ENCODE measurements at places on chromosomes 6 and 20. TPM values are rescaled to one million over a fixed set of nuclear protein-coding genes. Genes with fewer than 3 reads are reported as not detected.

DNA sequence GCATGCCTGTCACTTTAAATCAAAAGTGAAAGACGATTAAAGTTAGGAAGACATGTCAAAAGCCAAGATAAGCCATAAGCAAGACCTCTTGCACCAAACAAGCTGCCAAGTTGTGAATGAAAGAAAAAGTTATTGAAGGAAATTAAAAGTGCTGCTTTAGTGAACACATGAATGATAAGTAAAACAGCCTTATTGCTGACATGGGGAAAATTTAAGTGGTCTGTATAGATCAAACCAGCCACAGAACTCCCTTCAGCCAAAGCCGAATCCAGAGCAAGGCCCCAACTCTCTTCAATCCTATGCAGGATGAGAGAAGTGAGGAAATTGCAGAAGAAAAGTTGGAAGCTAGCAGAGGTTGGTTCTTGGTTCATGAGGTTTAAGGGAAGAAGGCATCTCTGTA is 9.3 kb upstream of the RIPK1 start:
- no peaks in the 10 kb centered on the region for H3K27me3 ChIP-seq
- no peak overlapping the region for H3K4me3 ChIP-seq
- no peaks in the 10 kb centered on the region for H3K4me1 ChIP-seq

Gene ELOVL5
- 124 TPM for total RNA-seq

DNA sequence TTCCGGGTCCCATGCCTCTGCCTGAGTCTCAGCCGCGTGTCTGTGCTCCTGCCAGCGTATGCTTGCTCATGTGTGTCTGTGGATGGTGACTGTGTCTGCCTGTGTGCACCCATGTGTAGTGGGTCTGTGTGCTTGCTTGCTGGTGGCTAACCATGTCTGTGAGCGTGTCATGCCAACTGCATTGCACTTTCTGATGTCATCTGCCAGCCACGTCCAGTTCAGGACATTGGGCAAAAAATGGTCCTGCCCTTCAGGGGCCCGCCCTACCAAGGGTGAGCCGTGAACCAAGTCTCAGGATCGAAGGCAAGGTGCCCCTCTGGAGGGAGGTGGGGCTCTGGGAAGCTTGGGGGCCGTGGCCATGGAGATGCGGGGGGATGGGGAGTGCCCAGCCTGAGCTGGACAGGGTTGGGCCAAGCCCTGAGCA is 9.4 kb upstream of the ZBTB46 start:
- peaks cover 18% of the 10 kb centered on the region for H3K27me3 ChIP-seq
- H3K36me3 ChIP-seq: no peaks in the 10 kb centered on the region
- H3K4me1 ChIP-seq: peaks cover 8% of the 10 kb centered on the region
- H3K4me3 ChIP-seq: no peak overlapping the region
- H3K27ac ChIP-seq: no peak overlapping the region

Gene DYNLT1
- total RNA-seq: 94.8 TPM
